ENCODE measurements at places on chromosomes 12 and 14.

GRCh38 chr12:107319533-107320032 is 226.2 kb upstream of the CRY1 start:
- no peak for DNase-seq

DNA sequence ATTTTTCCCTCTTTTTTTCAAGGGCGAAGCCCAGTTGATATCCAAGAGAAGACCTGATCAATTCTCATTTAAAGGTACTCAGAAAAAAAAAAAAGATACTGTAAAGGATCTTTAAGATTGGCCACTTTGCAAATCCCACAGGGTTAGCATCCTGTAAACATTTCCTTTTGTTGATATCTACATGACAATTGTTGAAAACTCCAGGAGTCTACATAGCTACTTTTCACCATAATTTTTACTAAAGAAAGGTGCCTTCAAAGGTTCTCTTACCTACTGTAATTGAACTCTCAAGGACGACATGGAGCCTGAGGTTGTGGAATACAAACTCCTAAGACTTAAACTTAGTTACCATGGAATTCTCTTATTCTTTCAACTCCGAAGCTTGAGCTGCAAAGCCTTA is 125.5 kb downstream of the HECTD4 start:
- DNase-seq = no peak

DNA sequence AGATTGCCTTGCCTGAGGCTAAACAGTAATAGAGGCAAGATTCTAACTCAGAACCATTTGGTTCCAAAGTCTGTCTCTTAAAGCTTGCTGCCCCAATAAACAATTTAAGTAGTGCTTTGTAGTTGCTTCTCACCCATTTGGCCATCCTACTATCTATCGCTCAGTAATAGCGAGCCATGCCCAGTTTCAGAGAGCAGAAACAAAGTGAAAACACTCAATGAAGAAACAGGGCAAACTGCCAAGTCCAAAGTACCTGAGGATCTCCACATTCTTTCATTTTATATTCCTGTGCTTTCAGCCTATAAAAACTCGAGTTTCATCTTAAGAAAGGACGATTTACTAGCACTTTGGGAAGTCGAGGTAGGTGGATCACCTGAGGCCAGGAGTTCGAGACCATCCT is 103.3 kb upstream of the BBS10 start:
- DNase-seq = no peak

GRCh38 chr14:100653409-100653808 is 66.2 kb upstream of the BEGAIN start:
- peak; percentile 15 for DNase-seq

DNA sequence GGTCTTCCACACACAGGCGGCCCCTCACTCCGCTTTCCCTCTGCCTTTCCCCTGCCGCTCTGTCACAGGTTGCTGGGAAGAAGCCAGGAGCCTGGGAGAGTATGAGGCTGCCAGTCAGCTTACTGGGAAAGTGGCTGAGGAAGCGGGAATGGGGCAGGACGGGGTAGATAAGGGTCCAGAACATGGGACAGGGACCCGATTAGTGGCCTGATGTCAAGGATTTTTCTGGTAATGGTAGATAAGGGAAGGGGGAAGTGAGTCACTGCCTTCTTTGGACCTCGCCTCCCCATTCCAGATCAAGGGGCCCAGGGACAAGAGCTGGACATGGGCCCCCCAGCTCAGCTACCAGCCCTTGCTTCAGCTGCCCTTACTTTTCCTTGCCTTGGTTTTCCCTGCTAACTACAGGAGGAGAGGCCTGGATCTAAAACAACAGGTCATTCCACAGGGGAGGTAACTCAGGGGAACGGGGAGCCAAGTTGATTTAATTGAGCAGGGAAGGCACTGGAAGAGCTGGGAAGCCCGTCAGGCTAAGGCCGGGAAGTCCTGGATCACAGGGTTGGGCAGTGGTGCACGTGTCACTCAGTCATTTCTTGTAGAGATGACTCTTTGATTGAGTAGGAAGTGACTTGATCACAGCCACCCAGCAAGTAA is 3.5 kb upstream of the LPAR5 start:
- no peak for DNase-seq

- no peak for DNase-seq
Measured at GRCh38 chr12:68622250-68622649, 11.6 kb downstream of the RAP1B start.

- DNase-seq = no peak
Measured at GRCh38 chr12:32033406-32033805, 73.2 kb upstream of the BICD1 start.

DNA sequence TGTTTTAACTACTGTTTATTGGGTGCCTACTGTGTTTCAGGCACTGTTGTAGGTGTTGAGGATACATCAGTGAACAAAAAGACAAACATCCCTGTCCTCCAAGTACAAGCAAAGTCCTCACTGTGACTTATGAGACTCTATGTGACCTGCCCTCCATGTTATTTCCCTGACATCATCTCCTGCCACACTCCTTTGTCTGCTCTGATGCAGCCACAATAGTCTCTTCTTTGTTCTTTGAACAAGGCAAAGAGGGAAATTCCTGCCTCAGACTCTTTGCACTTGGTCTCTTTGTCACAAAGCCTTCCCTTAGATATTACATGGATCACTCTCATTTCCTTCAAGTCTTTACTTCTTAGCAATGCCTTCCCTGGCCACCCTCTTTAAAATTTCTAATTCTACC is 240.1 kb upstream of the SRRM4 start:
- DNase-seq = no peak

Data from inflammatory macrophage (primary cell).